ENCODE measurements at places on chromosomes 13 and 19.

DNA sequence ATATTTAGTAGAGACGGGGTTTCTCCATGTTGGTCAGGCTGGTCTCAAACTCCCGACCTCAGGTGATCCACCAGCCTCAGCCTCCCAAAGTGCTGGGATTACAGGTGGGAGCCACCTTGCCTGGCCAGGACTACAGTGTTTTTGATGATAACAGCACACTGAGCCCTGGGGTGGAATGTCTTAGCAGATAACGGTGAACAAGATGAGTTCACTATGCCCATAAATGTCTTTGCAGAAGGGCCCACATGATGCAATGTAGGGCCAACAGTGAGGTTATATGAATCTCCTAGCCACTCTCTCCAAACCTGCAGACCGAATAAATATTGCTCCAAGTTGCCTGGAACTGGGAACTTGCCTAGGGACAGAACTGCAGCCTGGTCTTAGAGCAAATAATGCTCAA, 235.1 kb downstream of the COG6 start:
- DNase-seq = no peak

DNA sequence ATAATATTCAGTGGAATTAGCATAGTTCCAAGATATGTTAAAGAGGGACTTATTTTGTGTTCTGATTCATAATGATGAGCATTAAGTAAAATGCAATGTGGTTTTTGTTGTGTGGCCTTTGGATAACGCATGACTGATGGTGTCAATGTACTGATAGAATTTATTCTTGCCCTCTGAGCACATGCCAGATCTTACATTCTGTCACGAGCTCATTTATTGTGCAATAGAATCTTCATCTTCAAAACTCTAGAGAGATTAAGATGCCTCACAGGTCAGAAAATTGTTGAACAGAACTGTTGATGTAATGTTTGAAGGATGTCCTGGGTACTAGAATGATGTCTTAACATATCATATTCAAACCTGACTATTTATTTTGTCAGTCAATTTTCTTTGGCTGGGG, 148.0 kb upstream of the HTR2A start:
- no peak for DNase-seq

DNA sequence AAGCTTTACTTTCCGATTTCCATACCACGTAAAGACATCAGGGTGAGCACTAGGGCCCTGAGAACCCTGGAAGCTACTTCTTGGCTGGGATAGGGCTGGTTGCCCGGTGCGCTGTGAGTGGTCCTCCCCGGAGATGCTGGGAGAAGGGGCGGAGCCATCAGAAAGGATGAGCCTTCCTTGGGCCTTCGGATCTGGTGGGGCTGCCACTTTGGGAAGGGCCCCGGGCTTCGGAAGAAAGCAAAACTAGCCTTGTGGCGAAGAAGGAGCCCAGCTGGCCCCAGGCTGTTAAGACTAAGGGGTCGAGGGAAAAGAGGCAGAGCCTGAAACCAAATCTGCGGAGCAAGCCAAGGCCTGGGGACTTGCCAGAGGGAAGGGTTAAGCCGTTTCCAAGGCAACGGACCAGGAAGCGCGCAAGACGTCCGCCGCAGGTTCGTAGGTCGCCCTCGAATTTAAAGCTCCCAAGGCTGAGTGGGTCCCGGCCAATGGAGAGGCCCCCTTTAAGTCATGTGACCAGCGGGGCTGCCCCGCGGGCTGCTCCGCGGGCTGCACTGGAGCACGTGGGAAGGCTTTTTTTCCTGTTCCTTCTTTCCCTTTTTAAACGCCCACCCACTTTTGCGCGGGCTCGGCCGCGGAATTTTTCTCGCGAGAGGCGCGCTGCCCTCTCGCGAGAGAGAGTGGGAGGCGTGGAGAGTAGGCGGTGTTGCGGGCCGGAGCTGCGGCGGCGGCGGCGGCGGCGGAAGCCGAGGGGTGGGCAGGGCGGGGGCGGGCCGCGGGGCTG, 426 bp upstream of the AKAP11 start:
- peak; percentile 87 for DNase-seq

- no peak for DNase-seq
Measured at GRCh38 chr19:29497686-29498436, 27.9 kb upstream of the VSTM2B start.

- DNase-seq = no peak
Measured at GRCh38 chr13:98475522-98475921, 101.4 kb downstream of the STK24 start.

Measured in NCI-H774 (cell line).